T-helper 1 cell (primary cell): ENCODE measurements at places on chromosomes 3 and 15.

DNA sequence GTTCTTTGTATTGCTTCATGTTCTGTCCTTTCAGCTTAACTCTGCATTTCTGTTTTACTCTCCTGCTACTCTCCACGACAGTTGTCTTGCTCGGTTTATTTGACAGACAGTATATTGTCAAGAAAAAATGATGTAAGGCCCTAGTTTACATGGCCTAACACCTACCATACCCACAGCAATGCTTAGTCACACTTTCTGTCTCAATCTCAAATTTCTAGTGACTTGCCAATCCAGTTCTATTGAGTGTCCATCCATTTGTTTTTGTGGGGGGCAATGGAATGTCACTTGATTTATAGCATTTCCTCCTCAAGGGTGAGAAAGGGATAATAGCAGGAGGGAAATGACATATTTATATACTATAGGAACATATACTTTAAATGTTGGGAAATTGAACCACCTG, 676.2 kb downstream of the NAALADL2 start:
- no peak for DNase-seq

DNA sequence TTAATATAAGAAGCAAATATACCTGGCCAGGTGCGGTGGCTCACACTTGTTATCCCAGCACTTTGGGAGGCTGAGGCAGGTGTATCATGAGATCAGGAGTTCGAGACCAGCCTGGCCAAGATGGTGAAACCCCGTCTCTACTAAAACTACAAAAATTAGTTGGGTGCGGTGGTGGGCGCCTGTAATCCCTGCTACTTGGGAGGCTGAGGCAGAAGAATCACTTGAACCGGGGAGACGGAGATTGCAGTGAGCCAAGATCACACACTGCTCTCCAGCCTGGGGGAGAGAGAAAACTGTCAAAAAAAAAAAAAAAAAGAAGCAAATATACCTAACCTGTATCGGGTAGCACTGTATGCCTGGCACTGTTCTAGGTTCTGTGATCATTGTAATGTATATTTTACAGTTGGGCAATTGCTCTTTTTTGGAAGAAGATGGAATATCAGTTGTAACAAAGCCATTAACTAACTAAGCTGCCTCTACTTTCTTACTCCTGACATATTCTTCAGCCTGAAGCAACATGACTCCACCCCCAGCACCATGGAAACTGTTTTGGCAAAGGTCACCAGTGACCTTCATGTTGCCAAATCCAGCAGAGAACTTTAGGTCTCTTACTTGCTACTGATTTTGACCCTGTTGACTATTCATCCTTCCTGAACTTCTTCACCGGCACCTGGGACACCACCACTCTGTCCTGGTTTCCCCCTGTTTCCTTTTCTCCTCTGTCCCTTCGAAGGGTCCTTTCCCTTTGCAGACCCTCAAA, 203.8 kb downstream of the RPLP1 start:
- DNase-seq, result no peak

- no peak for DNase-seq
These were observed 149.8 kb downstream of the TMCO5A start for GRCh38 chr15:38084289-38084688.

- no peak for DNase-seq
These were observed 28.5 kb upstream of the RPL39L start for GRCh38 chr3:187167777-187168176.

DNA sequence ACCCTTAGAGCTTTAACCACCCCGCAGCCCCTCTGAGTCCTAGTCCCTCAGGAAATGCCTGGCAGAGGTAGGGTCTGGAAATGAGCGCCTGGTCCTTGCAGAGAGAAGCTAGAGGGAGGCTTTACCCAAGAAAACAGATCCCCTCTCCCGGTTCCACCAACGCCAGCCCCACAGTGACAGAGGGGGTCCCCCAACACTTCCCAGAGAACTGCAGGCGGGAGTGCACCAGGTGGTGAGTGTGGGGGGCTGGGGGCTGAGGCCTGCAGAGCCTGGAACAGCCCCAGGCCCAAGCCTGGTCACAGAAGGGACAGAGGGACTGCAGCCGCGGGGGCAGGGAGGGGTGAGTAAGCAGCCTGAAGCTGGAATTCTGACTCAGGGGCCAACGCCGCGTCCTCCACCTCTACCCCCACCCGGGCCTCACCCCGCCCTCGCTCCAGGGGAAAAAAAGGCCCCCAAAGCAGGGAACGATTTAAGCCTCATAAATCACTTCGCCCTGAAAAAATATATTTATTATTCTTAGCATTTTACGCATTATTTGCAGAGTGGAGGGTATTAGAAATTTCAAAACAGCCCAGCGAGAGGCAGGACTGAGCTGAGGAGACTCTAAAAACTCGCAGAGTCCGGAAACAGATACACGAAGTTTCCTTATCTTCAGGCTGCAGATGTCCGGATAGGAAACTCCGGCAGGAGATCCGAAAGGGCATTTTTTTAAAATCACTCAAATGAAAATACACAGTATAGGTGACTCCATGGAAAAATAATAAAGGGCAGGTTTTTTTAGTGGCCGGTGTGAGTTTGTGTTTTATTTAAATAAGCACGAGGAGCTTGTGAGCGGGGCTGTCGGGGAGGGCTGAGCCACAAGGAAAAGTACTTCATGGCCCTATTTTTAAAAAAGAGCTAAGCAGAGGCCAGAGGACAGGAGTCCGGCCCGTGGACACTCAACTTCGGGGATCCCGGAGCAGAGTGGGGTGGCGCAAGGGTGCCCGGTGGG, 10.0 kb downstream of the GATA2 start:
- DNase-seq, result no peak

GRCh38 chr3:149395107-149396089, 17.9 kb upstream of the TM4SF1 start:
- no peak for DNase-seq

GRCh38 chr15:78424673-78425072, 13.3 kb upstream of the IREB2 start:
- no peak for DNase-seq

DNA sequence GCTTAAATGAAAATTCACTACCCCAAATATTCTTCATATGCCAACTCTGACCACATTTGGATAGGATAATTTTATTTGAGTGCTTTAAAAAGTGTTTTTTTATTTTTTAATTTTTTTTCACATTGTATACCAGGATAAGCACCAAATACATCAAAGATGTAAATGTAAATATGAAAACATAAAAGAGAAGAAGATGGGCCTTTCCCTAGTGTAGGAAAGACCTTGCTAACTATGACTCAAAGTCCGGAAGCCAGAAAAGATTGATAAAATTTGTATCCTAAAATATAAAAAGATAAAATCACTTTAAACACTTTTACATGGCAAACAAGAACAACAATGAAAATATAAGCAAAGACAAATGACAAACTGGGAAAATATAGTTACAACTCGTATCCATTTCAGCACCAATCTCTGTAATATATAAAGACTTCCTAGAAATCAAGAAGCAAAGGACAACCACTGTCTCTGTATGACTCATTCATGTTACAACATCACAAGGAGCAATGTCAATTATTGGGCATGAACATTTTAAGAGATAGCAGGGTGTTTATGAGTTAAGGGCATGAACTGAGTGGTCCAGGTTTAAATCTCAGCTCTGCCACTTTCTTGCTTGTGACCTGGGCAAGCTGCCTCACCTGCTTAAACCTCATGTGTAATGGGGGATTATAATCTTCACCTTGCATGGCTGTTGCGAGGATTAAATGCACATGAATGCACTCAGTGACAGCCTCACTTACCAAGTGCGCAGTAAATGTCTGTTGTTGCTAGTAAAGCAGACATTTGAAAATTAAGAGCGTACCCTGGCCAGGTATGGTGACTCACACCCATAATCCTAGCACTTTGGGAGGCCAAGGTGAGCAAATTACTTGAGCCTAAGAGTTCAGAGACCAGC, 25.3 kb upstream of the ARHGEF3 start:
- no peak for DNase-seq

DNA sequence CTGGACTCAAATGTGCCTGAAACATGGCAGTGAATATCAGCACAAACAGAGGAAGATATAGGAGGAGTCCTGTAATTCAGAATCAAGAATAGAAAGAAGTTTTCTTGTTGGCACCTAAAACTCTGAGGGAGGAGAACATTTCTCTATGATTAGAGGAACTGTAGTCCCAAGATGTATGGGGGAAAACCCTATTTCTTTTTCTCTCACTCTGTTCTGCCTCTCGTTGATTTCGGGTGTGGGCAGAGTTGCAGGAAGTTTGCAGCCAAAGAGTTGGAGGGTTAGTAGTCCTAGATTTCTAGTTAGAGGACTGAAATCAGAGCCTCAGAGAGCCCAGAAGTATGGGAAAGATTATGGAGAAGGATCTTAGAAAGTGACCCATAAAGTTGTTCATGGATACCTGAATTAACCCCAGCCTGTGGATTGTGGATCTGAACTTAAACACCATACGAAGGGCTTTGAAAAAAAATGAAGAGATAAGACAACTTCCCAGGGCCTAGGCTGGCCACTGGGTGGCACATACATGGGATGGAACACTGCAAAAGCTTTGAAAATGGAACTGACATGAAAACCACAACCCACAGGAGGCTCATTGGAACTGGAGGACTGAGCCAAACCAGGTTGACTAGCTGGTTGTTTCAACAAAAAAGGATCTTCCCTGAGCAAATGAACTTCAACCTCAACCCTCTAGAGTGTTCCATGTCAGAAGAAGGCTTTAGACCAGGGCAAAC, 34.6 kb downstream of the FMN1 start:
- no peak for DNase-seq

DNA sequence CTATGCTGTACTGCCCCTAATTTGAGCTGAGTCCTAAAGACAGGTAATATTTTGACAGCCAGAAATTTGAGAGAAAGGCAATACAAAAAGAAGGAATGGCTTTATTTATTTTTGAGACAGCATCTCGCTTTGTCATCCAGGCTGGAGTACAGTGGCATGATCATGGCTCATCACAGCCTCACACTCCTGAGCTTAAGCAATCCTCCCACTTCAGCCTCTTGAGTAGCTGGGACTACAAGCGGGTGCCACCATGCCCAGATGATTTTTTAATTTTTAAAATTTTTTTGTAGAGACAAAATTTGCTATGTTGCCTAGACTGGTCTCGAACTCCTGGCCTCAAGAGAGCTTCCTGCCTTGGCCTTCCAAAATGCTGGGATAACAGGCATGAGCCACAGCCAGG, 77.4 kb upstream of the SLC4A7 start:
- DNase-seq, result no peak

DNA sequence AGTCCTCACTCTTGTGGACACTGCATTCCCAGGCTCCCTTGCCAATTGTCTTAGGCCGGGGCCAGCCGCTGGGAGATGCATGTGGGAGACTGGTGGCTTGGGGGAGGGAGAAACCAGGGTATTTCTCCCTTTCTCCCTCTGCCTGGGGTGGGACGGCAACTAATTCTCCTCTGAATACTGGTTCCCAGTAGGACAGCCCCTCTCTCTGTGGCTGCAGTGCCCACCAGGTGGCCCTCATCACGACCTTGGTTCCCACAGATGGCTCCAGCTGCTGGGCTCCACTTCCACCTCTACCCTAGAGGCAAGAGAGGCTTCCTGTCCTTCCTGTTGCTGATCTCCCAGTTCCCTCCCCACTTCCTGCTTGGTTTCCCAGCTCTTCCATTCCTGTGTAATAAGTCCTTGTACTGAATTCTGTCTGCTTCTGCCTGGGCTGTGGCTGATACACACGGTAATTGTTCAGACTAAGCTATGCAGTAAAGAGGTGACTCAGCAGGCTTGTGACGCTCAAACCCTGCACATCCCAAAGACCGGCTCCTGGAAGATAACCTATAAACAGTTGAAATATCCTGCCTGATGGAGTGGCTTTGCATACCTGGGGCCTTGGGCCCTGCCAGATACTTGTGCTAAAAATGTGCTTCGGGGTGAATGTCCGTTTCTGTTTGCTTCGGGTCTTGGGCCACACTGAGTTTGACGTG, 20.4 kb upstream of the COPG1 start:
- no peak for DNase-seq

GRCh38 chr3:44323341-44323955, 15.1 kb upstream of the TCAIM start:
- DNase-seq, result peak; percentile 17

DNA sequence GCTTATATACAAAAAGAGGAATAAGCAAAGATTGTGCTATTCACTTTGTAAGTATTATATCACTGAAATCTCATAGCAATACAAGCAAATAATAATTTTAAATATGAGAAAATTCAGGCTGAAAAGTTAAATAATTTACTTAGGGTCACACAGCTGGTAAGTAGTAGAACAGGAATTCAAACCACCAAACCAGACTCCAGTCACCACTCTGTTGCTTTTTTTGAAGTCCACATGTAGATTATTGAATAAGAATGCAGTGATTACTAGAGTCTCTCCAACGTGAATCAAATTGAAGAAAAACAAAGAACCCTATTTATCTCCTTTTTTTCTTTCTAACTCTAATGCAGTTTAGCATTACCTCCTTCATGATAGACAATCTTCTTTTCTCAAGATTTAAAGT, 15.9 kb downstream of the SPICE1 start:
- no peak for DNase-seq

DNA sequence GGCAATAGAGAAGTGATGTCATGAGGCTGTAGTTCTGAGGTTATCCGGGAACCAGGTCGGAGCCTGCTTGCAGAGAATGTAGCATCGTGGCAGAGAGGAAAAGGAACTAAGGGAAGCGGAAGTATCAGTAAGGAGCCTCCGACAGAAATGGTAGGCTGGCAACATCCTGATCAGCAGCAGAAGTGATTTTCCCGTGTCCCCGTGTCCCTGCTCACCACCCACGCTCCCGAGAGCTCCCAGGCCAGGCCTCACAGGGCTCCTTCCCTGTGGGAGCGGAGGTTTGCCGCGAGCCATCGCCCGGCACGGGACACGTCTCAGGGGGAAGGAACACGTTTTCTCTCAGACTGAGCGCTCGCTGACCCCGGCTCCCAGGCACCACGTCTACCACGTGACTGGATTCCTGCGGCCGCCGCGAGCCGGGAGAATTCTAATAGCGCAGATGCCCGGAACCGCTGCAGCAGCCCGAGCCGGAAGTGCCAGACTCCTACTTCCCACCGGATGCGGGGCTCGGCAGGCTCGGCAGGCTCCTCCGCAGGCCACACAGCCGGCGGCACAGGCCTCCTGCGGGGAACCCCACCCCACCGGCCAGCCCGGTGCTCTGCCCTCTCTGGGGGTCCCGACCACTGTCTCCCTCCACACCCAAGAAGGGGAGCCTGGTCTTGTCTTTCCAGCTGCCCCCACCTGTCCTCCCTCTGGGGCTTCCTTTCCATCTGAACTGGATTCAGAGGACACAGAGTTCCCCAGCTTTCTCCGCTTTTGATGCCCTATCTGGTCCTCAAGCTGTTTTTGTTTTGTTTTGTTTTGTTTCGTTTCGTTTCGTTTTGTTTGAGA, 99.3 kb downstream of the BDH1 start:
- DNase-seq, result no peak
